ENCODE measurements at places on chromosomes 3 and 15.

- no peak for DNase-seq
These were observed 96.4 kb upstream of the SNRPA1 start for GRCh38 chr15:101391431-101391830.

DNA sequence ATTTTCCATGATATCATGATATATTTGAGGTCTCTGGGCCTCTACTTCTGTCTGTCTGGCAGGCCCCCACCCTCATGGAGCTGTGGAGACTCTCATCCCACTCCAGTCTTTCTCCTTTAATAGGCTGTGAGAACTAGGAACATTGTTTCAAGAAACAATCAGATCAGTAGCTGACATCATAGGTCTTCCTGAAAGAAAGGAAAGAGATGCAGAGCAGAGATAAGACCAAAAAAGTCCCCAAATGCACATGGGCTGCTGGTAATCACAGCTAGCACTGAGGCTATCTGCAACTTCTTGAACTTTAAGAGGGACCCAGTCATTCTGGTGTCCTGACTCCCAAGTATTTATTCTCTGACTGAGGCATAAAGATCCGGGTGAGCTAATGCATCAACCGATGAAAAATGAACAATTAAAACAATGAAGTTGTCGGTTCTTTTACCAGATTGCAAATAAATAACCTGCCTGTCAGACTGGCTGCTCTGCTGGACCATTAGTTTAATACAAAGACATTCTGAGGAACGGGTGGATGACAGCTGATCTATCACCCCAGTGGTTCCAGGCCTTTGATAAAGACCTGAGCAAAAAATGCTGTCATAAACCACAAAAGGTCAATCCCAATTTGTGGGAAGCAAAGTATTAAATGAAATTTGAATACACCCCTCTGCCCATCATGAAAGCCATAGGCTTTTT lies 780.8 kb upstream of the GOLIM4 start:
- no peak for DNase-seq

- DNase-seq, result no peak
These were observed 211.2 kb downstream of the SHQ1 start for GRCh38 chr3:72636969-72637597.

DNA sequence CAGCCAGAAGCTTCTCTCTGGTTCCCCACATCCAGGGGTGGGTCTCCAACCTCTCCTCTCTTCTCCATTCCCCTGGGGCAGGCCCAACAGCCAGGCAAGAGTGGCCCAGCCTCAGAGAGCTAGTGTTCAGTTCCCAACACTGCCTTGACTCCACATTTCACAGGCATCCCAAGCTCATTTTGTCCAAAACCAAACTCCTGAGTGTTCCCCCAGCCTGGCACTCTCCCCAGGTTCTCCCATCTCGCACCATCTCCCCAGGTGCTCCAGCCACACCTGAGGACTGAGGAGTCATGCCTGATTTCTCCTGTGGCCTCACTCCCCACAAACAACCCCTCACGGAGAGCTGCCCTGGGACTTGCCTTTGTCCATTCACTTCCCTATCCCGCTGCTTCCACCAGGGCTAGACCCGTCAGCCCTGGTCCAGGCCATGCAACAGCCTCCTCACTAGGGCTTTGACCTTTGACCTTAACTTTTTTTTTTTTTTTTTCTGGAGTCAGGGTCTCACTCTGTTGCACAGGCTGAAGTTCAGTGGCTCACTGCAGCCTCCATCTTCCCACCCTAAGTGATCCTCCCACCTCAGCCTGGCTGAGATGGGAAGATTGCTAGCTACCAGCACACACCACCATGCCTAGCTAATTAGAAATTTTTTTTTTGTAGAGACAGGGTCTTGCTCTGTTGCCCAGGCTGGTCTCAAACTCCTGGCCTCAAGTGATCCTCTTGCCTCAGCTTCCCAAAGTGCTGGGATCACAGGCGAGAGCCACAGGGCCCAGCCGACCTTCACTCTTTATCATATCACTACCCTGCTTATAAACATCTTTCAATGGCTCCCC lies 3.9 kb upstream of the CSK start:
- DNase-seq, result no peak

GRCh38 chr3:78139166-78139565 lies 1099.3 kb downstream of the ROBO2 start:
- no peak for DNase-seq

DNA sequence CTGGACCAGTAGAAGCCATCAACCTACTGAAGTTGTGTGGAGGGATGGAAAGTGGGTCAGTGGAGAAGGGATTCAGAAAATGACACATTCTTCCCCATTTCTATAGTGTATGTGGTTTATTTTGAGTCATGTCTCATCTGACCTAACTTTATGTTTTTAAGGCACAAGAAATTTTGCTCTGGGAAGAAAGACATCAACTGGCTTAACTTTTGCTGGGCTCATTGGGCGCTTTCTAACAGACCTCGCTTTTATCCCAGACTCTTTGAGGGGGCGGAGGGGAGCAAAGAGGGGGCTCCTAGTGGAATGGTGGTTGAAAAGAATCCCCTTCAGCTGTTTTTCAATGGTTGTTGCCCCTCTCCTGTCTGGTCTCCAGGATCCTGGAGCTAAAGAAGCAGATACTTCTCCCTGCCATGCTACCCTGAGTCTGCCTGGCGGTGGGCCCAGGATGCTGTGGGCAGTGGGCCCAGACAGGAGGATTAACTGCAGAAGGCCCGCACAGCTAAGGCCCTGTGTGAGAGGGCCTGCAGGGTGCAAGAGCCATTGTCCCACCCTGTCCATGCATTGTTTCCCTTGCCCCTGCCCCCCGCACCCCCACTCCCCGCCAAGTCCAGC lies 14.5 kb downstream of the CSRNP1 start:
- DNase-seq, result peak; percentile 27

DNA sequence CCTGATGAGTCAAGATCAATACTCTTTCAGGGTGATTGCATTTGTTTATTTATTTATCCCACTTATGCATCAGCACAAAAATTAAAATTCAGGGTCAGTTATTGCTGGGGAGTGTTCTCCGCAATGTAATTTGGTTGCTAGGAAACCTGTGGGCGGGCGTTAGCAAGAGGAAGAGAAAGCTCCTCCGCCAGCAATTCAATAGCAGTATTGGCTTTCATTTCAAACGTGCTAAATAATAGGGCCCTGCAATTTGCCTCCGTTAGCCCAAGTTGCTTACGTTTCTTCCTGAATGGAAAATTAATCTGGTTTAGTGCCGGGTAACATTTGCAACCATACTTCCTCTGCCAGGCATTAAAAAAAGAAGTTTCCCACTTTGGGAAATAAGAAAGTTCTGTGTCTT lies 35.5 kb upstream of the PLCL2 start:
- DNase-seq, result peak; percentile 72

DNA sequence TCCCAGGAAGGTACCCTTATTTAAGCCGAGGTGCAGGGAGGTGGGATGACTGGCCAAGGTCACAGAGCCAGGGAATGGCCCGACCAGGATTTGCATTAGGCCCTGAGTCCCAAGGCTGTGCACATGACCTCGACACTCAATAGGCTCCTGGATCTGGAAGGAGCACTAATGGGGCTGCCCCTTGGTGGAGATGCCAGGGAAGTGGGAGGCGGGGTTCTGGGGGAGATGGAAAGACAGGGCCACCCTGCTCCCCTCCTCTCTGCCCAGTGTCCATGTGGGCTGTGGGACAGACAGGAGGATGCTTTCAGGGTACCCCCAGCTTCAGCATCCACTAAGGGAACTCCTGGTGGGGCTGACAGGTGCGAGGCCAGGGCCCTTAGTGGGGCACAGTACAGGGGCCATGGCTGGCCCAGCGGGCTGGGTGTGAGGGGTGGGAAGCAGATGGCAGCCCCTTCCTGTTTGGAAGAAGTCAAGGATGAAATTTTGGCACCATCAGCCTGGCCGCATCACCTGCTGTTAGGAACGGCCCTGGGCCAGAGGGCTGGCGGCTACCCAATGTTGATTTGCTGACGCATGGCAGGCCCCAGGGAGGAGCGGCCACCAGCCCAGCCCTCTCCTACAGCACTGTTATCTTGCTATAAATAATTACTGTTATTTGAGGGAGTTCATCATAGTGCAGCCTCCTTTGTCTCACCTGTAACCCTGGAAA lies 37.3 kb downstream of the ATP2B2 start:
- no peak for DNase-seq

DNA sequence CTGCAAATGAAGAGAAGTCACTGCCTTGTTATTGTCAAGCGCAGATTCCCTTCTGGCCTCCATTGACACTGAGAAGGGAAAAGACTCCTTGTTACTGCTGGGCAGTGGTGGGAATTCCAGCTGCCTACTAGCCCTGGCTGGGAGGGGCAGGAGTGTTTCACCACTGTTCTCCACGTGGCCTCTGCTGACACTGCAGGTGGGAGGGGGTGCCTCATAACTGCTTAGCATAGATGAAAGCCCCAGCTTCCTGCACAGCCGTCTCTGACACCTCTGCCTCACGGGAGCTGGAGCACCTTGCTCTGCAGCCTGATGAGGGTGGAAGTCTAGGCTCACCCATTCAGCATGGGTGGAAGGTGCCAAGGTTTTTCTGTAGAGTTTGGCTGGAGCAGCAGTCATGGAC lies 52.1 kb downstream of the TM2D3 start:
- DNase-seq, result no peak

- peak; percentile 27 for DNase-seq
These were observed 65.7 kb upstream of the ALDH1L1 start for GRCh38 chr3:126245811-126246727.

DNA sequence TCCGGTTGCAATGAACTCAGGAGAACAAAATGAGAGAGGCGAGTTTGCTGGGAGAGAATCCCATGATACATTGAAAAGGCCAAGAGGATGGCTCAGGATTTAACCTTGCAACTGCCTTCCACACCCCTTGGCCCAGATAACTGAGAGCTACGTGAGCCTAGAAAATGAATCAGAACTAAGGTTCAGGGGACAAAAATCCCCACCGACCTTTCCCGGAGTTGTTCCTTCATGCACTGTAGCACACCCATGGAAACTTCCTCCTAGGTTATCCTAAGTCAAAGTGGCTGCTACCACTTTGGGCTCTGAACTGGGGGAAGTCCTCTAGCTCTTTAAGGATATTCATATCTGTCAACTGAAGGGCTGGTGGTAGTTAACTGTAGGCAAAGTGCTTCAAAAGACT lies 58.3 kb upstream of the SLC4A7 start:
- no peak for DNase-seq

- no peak for DNase-seq
These were observed 3.2 kb downstream of the ITGB5 start for GRCh38 chr3:124883766-124884473.

DNA sequence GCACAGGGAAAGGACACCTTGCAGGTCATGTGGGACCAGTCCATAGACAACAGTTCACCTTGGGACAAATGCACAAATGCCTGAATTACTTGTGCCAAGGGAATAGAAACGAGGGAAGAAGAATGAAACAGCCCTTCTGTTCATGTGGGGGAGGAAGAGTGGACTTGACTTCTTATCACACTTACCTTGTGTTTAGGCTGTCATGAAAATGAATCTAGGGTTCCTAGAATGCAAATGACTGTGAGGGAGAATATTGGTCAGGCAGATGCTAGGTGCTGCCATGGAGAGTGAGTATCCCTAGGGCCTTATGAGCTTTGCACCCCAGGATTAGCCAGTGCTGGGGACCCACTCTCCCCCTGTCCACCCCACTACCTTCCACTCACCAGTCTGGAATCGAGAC lies 11.0 kb upstream of the PRKAR2A start:
- no peak for DNase-seq

DNA sequence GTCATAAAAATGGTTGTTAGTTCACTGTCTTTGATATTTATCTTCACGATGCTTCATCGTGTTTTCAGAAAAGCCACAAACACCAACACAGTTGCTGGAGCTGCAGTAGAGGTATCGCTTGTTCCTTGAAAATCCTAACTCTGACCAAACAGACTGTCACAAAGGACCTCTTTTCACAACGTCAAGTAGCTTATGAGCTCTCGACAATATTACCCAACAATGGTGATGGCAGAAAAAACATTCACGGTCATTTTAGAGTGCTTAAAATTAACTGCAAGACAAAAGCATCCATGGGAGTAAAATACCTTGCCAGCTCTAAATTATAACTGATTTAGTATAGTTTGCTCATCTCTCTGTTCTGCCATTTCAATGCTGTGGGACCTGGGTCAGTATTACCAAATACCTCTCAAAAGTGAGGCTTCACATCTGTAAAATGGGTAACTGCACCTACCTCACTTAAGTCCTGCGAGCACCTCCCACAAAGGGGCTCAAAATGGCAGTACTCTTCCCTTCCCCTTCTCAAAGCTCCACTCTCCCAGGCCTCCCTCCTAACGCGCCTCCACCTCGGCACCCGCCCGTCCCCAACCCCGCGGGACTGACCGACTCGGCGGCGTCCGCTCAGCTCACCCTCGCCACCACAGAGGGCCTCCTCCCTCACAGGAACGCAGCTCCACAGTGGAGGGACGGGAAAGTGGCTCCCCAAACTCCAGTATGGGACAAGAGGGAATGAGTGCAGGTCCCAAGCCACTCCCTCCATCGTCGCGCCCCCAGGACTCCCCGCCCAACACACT lies 546 bp downstream of the TRIM59 start:
- peak; percentile 35 for DNase-seq

All from activated CD4-positive, alpha-beta T cell treated with anti-CD3 and anti-CD28 coated beads, Interleukin-2, Interleukin-6, amounts not matched to agents 100 ng/mL and 50 ng/mL, durations not matched to agents 16 hours and 8 hours (primary cell).